ENCODE measurements at places on chromosomes 4 and X.

DNA sequence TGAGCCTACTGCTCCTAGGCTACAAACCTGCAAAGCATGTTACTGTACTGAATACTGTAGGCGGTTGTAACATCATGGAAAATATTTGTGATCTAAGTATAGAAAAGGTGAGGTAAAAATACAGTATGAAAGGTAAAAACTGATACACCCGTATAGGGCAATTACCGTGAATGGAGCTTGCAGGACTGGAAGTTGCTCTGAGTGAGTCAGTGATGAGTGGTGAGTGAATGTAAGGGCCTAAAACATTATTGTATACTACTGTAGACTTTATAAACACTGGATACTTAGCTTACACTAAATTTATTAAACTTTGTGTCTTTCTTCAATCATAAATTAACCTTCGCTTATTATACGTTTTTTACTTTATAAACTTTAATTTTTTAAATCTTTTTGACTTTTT is 3.7 kb downstream of the KIF4A start:
- DNase-seq = no peak

GRCh38 chrX:47497271-47497888 is 14.4 kb upstream of the ZNF41 start:
- no peak for DNase-seq

- no peak for DNase-seq
Observed at GRCh38 chr4:145828802-145829485, 109.7 kb downstream of the ZNF827 start.

DNA sequence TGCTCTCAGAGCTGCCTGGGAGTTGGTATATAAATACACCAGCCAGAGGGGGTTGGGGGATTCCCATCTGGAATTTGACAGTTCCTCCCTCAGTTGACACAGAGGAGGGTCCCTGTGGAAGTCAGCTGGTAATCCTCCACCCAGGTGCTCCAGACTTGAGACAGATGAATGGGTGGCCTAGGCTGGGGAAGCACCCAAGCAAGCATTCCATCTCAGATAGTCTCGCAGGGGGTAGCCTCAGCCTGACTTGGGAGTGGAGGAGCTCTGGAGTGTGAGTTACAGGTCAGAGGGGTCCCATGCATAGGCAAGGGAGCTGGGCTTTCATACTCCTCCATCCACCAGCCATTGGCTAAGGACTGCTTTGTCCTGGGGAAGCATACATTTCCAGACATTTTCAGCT is 229.3 kb upstream of the BCOR start:
- no peak for DNase-seq

- no peak for DNase-seq
Observed at GRCh38 chr4:150569384-150569987, 12.5 kb upstream of the MAB21L2 start.

DNA sequence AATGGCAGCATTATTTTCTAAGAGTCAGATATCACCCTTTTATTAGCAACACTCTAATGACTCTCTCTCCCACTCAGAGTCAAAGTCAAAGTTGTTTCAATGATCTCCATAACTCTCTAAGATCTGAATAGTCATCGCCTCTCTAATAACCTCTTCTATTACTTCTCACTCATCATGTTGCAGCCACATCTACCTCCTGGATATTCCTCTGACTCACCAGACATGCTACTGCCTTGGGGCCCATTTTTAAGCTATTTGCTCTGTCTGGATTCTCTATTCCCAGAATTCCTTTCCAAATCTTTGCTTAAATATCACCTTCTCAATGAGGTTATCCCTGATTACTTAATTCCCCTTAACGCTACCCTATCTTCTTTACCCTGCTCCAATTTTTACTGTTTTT is 391.8 kb upstream of the MAGEB16 start:
- DNase-seq = no peak

GRCh38 chr4:15547392-15547791 is 77.7 kb downstream of the CC2D2A start:
- DNase-seq = no peak

DNA sequence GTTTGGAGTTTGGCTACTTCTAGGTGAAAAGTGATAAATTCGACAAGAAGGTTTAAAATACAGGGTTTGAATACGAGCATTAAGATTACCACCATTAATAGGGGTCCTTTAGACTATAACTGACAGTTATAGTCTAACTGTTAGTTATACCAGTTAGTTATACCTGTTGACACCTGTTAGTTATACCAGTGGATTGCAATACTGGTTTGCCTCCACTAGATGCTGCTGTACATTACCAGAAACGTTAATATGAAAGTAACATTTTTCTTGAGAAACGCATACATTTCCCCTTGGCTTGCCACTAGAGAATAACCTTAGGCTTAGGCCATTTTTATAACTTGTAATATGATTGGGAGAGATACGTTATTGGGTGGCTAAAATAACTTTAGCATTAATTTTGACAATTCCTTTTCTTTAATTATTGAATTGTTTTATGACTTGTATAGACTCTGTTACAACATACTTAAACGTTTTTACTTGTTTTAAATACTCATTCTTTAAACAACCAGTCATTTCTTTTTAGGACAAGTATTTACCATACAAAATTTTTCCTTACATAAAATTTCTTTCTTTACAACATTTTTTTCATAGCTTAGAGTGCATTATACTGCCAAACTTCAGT is 911.2 kb downstream of the FSTL5 start:
- peak; percentile 10 for DNase-seq

DNA sequence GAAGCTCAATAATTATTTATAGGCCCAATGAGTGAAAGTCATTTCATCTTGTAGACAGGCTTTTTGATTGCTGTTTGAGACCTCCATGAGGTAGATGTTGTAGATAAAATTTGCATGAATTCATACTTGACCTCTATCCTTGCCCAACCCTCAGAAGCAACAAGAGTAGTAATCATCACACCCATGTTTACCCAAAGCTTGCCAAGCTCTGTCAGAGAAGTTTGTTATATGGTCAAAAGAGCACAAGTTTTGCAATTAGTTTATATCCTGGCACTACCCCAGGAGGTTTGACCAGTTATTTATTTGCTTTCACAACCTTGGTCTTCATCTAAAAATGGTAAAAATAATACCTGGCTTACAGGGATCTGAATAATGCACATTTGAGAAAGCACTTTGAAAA is 20.7 kb downstream of the ADH7 start:
- no peak for DNase-seq

DNA sequence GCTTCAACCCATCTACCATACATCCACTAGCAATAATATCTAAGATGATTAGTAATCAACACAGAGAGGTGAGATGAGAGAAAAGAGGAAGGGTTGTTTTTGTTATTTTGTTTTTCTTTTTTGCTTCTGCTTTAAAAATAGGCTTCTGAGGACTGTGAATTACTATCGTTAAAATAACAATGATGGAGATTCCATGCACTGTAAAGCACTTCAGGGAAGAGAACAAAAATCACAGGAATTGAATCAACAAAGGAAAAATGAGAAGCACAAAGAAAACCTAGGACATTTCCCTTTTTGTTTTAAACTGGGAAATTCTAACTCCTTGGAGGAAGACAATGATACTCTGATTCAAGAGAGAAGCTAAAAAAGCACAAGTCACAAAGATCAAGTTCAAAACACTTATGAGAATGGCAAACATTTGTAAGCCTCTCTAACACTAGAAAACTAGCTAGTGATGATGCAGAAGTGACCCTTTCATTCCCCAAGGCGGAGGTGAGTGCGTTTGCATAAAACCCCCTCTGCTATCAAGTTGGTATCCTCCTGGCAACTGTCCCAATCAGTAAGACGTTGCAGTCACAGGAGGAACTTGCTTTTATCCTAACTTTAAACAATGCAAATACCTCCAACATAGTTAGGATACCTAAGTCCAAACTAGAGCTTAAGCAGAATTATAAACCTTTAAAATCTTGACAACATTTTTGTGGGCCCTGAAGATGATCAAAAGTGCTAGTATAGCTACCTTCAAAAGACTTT is 308.5 kb downstream of the CAMK2D start:
- DNase-seq = peak; percentile 16

GRCh38 chr4:108635070-108635655 is 14.8 kb downstream of the RPL34 start:
- DNase-seq = peak; percentile 16

All from H7 (cell line).